ENCODE measurements at places on chromosomes 2 and 18.

DNA sequence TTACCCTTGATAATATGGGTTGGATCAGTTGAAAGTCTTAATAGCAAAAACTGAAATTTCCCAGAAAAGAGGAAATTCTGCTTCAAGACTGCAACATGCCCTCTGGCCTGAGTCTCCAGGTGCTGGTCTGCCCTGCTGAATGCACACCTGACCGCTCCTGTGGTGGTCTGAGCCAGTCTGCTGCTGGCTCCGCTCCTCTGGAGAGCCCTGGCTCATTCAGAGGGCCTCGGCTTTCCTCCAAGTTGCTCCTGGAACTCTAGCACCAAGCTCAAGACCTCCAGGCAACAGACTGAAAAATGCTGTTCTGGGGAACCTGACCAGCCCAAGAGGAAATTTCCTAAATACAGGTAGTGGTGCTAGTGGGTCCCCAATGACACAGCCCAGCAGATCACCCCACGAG is 64.8 kb downstream of the DIPK1C start:
- DNase-seq: no peak

DNA sequence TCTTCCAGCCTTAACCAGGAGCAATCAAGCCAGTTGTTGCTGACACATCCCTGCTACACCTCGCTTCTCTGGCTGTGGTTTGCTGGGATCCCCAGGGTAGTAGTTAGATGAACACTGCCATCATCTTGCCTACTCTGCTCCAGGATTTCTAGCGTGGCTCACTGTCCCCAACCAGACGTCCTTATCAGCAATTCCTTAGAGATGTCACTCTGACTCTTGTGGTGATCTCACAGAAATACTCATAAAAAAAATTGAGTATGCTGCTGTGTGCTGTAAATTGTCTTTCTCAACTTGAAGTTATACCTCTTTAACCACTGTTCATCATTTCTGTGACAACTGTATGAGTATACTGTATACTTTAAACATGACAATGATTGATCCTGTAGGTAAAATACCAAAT is 63.2 kb downstream of the PLCL1 start:
- no peak for DNase-seq

DNA sequence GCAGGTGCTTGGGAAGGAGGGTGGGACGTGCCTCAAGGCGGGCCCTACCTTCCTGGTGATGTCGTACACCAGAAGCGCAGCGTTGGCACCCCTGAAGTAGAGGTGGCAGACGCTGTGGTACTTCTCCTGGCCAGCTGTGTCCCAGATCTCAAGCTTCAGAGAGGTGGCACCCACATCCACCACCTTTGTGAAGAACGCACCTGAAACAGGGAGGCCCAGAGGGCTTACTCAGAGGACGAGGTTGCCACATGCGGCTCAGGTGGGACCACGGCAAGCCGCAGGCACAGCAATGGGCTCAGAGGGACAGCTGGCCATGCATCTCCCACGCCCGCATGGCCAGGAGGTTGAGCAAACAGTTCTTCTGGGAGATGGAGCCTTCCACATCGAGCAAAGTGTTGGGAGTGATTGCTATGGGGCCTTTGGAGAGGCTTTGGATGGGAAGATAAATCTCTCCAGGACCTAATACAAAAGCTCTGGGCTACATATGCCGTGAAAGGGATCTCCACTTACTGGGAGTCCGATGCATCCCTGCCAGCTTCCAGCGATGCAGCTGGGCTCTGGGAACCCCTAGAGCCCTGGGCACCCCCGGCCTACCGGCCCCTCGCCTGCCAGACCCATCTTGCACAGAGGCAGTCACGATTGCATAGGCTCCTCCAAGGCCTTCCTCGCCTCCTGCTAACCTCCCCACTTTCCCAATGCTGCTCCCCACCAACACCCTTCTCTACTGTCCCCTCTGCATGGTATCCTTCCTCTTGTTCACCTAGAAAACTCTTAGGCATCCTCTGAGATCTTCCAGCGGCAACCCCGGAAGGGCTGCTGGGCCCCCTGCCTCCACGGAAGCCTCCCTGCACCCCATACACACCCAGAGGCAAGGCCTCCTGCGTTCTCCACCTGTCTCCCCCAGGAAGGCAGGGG is 11.8 kb downstream of the PRLH start:
- DNase-seq: no peak

- DNase-seq: no peak
These were observed 879.0 kb downstream of the DSC3 start for GRCh38 chr18:30163573-30163972.

- DNase-seq: no peak
These were observed 228.3 kb downstream of the TWIST2 start for GRCh38 chr2:239075918-239076758.

- no peak for DNase-seq
These were observed 187.6 kb downstream of the ARHGAP28 start for GRCh38 chr18:6917072-6917471.

All from NCI-H187 (cell line).